ENCODE measurements at places on chromosomes 13 and 19. TPM values are rescaled to one million over a fixed set of nuclear protein-coding genes. Genes with fewer than 3 reads are reported as not detected.

Gene ASF1B
- total RNA-seq, result 78.5 TPM

Gene AKAP11
- total RNA-seq, result 37.7 TPM

Gene CNOT3
- total RNA-seq, result 62.1 TPM

Gene NFIX
- 8.7 TPM for total RNA-seq

Data from activated naive CD8-positive, alpha-beta T cell treated with anti-CD3 and anti-CD28 coated beads for 36 hours (primary cell).